MCF 10A (cell line): ENCODE measurements at places on chromosomes 3 and 15. TPM values are rescaled to one million over a fixed set of nuclear protein-coding genes. Genes with fewer than 3 reads are reported as not detected.

AGBL1 gene
- not detected in 2 replicates for total RNA-seq

SLC24A1 gene
- total RNA-seq: 8.2 TPM in 2 replicates

CDHR4 gene
- 0.44 and 1.1 TPM in 2 replicates for total RNA-seq

TRH gene
- total RNA-seq: not detected in 2 replicates

TTC21A gene
- 2.1 and 5.4 TPM in 2 replicates for total RNA-seq

SCAANT1 gene
- total RNA-seq: not detected in 2 replicates

REC114 gene
- total RNA-seq: not detected in 2 replicates

INAFM2 gene
- 14.9 and 15.7 TPM in 2 replicates for total RNA-seq

DAZL gene
- total RNA-seq: not detected in 2 replicates

MOBP gene
- 0.21 TPM in 1 of 2 replicates, not detected in the other for total RNA-seq

ZNF80 gene
- total RNA-seq: not detected in 2 replicates

ANKRD63 gene
- not detected in 2 replicates for total RNA-seq

SI gene
- not detected in 2 replicates for total RNA-seq

FNDC3B gene
- total RNA-seq: 149 TPM in 2 replicates

HYAL1 gene
- 0.42 and 0.70 TPM in 2 replicates for total RNA-seq

RBM15B gene
- 32.5 and 33.6 TPM in 2 replicates for total RNA-seq

GPR87 gene
- 41.9 and 51.8 TPM in 2 replicates for total RNA-seq

PARP14 gene
- total RNA-seq: 15.5 and 23.8 TPM in 2 replicates

ATP10A gene
- total RNA-seq: not detected in 2 replicates

SLC9C1 gene
- total RNA-seq: not detected in 2 replicates

GNAT1 gene
- total RNA-seq: 0.49 TPM in 1 of 2 replicates, not detected in the other

SEMA7A gene
- 0.81 and 1.6 TPM in 2 replicates for total RNA-seq

CCR9 gene
- total RNA-seq: not detected in 2 replicates

CSPG4 gene
- total RNA-seq: 0.05 and 0.21 TPM in 2 replicates

UCN2 gene
- 1.5 and 3.8 TPM in 2 replicates for total RNA-seq

PYGO1 gene
- 3.9 and 5.1 TPM in 2 replicates for total RNA-seq

MAP6D1 gene
- 1.1 and 1.9 TPM in 2 replicates for total RNA-seq

ZBTB11 gene
- total RNA-seq: 28.9 and 30.0 TPM in 2 replicates

PPARG gene
- total RNA-seq: 7.1 and 12.4 TPM in 2 replicates

MRPL47 gene
- total RNA-seq: 58.3 and 63.4 TPM in 2 replicates

FGD5 gene
- not detected in 2 replicates for total RNA-seq

EEF1AKMT4 gene
- total RNA-seq: 4.9 and 10.1 TPM in 2 replicates
